ENCODE measurements at places on chromosomes 16 and 17.

DNA sequence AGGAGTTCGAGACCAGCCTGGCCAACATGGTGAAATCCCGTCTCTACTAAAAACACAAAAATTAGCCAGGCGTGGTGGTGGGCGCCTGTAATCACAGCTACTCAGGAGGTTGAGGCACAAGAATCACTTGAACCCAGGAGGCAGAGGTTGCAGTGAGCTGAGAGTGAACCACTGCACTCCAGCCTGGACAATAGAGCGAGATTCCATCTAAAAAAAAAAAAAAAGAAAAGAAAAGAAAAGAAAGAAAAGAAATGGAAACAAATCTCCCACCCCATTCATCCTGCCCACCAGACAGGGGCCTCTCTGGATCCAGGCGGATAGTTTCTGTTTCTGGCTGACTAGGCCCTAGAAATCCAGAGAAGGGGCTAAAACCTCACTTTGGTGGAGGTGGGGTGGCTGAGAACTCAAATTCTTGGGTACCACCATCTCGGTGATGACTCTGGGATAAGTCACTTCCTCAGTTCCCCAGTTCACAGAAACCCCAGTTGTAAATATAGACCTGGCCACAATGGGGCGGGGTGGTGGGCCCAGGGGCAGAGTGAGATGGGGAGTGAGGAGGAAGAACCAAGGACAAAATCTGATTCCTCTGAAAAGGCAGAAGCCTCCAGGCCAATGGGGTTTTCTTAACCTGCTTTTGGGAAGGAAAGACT is 22.2 kb downstream of the SOCS1 start:
- no peak for DNase-seq

DNA sequence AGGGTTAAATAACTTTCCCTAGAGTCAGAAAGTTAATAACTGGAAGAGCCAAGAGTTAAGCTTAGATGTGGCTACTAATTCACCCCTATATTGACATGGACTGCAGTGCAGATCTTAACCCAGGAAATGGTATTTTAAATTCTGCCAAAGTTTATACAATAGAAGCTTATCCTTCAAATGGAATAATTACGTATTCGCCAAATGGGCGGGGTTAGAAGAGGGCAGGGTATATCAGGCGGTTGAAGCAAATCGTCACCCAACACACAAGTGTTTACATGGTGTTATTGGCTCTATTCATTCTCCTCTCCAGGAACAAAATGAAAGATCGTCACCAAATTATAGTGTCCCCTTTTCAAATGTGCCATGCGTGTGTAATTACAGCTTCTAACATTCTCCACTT is 182.7 kb downstream of the PRKCB start:
- no peak for DNase-seq

DNA sequence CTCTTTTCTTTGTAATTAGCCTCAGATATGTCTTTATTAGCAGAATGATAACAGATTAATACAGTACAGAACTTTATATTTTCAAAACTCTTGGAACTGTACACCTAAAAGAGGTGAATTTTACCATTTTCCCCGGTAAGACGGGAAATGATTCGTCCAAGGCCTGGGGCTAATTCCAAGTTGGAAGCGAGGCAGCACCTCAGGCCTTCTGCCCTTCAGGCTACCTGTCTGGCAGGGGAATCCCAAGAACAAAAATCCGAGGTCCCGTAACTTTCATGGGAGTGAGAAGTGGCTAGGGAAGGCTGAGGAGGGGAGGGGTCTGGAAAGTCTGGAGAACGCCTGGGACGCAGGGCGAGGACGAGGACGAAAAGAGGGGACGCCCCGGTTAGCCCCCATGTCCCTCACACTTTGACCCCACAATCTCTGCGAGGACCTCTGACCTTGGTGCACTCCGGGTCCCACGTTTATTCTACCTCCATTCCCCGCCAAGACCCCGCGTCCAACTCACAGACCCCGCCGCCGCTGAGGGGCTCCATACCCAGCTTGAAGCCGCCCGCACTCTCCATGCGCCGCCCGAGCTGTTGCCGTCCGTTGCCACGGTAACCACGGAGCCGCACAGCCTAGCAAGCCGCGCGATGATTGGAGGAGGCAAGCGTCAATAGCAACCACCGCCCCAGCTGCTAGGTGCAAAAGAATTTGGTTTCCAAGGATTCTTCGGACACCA is at the start of gene HYDIN:
HYDIN (minus strand) TSS at position 601 of the 724 bp plus-strand sequence. CDS start 43,827 bp downstream, outside the sequence.
- peak; percentile 47 for DNase-seq

- DNase-seq = no peak
These were observed 49.9 kb upstream of the ELAC2 start for GRCh38 chr17:13067629-13068303.

- DNase-seq = no peak
These were observed 401.3 kb downstream of the WWOX start for GRCh38 chr16:78500659-78501270.

GRCh38 chr17:16027708-16028584 is 28.3 kb downstream of the TTC19 start:
- peak; percentile 92 for DNase-seq

- DNase-seq = peak; percentile 36
These were observed 13.2 kb downstream of the COPZ2 start for GRCh38 chr17:48024149-48025039.

GRCh38 chr17:74280093-74280513 is 6.1 kb downstream of the DNAI2 start:
- no peak for DNase-seq

GRCh38 chr16:582614-583331 is 7.1 kb upstream of the RAB40C start:
- no peak for DNase-seq

DNA sequence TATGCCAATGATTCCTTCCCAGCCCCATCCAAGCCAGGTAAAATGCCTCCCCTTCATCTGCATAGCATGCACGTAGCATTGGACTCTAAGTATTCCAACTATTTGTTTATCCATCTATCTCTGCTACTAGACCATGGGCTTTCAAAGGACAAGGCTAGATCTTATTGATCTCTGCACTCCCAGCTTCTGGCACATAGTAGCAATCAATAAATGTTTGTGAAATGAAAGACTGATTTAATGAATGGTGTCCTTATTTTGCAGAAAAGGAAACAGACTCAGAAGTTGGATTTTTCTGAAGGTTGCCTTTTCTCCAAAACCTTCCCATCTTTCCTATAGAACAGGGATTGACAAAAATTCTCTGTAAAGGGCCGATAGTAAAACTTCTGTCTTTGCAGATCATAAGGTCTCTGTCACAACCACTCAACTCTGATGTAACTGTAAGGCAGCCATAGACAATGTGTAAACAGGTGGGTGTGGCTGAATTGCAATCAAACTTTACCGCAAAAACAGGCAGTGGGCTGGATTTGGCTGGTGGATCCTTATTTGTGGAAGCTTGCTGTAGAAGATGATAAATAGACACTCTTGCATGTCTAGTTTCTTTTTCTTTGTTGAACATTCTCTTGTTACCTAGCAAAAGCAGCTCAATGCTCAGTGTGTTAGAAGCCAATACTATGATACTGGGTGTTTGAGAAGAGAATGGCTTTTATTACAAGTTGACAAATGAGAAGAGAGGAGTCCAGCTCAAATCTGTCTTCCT is 7.6 kb upstream of the CMTR2 start:
- DNase-seq = no peak

Measured in fibroblast of skin of right quadriceps (primary cell).